ENCODE measurements at places on chromosomes 16 and 17.

- DNase-seq, result no peak
Measured at GRCh38 chr16:68707340-68708152, 29.5 kb upstream of the CDH1 start.

DNA sequence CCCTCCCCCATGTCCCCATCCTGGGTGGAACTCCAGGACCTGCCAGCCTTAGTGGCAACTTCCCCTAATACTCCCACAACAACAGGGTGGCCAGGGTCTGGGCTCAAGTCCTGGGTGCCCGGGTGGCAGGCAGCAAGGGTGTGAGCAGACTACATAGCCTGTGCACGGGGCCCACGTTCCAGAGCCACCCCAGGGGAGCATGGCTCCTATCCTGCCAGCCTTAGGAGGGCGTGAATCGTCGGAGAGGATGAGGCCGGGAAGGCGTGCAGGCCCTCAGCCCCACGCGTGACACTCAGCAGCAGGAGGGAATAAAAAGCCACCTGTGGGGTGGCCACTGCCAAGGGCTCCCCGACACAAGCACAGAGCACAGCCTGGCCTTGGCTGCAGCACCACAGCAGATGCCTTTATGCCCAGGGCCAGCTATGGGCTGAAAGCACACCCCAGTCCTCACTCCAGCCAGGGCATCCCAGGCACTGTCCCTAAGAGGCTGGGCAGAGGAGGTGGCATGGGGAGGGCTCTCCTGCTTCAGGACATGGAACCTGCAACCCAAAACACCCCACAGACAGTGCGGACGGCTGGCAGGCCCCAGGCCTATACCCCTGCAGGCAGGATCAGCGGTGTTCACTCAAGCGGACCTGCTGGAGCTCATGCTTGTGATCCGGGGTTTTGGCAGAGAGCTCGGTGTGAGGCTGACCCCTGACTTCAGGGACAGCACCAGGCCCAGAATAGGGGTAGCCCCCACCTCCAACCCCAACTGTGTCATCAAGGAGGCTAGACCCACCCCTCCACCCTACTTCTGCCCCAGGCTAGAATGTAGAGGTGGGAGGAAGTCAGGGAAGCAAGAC, 2.7 kb downstream of the BCAR1 start:
- DNase-seq, result no peak

GRCh38 chr16:79864781-79865391, 264.3 kb upstream of the MAF start:
- DNase-seq, result no peak

DNA sequence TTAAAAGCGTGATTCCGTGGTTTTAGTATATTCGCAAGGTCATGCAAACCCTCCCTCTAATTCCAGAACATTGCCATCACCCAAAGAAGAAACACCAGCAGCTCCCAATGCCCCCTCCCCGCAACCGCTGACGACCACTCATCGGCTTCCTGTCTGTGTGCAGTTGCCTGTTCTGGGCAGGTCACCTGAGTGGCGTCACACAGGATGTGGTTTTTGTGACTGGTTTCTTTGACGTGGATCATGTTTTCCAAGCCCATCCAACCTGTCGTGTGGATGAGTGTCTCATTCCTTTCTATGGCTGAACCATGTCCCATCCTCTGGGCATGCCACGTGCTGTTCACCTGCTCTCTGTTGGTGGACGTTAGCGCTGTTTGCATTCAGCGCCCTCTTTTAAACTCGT, 8.2 kb upstream of the ATP2C2 start:
- DNase-seq, result no peak

- DNase-seq, result no peak
Measured at GRCh38 chr16:83915081-83915480, 16.2 kb downstream of the MLYCD start.

DNA sequence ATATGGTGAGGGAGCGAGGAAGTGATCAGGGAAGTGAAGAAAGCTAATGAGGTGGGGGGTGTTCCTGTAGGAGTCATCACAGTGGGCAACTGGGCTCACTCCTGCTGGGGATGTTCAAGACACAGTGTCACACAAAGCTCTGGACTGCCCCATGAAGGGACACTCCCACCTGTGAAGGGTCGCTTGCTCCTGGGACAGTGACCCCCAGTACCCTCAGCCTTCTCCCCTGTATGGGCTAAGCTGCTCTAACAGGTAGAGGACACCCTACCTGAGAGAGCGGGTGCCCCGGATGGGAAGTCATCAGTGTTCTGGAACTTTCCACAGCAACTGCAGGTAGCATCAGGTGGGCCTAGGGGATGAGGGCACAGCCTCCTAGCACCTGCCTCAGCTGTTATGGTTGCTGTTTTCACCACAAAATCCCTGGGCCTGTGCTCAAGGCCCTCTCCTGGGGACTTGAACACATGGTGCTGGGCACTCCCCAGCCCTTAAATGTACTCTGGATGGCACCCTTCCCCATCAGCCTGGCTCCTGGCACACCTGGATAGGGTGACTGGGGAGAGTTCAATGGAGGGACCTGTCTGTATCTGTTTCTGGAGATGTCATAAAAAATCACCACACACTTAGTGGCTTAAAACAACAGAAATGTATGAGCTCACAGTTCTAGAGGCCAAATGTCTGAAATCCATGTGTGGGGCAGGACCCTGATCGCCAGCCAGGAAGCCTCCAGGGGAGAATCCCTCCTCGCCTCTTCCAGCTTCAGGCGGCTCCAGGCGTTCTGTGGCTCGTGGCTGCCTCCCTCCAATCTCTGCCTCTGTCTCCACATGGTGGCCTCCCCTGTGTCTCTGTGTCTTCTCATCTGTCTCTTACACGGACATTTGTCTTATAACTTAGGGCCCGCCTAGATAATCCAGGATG, 104.0 kb upstream of the CDH5 start:
- DNase-seq, result no peak

DNA sequence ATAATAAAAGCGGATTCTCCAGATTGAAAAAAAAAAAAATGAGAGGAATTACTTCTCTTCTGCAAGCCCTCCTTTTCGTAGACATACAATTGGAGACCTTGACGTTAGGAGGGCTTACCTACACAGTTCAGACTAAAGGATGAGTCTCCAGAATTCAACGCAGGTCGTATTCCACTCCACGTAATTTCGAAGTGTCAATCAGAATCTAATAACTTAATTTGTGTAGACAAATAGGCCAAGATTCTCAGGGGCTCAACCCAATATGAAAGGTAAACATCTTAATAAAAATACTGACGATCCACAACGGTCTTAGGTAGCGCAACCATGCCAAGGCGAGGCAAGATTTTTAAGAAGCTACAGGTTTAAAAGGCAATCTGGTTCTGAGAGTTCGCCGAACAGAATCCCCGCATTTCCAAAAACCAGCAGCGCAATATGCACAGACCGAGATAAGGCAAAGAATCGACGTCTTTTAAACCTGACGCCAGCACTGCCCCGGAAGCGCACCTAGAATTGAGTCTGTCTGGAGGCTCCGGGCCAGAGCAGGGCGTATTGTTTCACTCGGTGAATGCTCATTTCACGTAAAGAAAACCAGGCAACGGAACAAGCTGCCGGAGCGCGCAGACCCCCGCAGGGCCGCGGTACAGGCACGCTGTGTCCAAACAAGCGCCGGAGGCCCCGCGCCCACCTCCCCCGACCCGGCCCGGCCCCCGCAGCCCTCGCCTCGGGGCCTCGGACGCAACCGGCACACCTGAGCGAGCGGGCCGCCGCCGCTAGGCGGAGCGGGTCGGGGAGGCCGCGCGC, 623 bp downstream of the MBTPS1 start:
- DNase-seq, result peak; percentile 51

GRCh38 chr16:23343643-23344612, 41.8 kb downstream of the SCNN1B start:
- DNase-seq, result no peak

DNA sequence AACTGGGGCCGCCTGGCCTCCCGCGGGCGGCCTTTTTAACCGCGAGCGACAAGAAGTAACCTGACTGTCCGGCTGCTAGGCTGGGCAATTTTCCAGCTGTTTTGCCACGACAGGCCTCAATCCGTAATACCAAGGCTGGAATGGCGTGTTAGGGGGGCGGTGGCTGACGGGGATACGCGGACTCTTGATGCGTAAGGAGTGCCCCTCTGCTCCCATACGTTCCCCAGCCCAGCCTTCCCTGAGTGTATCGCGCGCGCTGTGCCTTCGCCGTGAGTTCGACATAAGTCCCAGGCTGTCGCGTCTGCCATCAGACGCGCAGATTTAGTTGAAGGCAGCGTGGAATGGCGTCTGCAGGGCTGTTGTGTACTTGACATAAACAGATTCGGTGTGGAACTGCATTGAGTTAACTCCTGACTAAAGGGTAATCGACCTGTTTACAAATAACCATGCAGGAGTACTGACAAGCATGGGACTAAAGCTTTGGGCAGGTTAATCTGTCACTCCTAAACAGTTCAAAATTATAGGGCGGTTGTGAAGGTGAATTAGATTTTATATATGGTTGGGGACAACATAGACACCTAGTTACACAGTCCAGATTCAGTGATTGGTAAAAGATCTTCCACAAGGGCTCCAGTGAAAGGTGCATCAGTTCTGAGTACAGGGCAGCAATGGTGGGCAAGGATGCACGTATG, 16.6 kb upstream of the ERN1 start:
- peak; percentile 31 for DNase-seq

GRCh38 chr17:29155227-29155965, 24.8 kb downstream of the MYO18A start:
- peak; percentile 60 for DNase-seq

DNA sequence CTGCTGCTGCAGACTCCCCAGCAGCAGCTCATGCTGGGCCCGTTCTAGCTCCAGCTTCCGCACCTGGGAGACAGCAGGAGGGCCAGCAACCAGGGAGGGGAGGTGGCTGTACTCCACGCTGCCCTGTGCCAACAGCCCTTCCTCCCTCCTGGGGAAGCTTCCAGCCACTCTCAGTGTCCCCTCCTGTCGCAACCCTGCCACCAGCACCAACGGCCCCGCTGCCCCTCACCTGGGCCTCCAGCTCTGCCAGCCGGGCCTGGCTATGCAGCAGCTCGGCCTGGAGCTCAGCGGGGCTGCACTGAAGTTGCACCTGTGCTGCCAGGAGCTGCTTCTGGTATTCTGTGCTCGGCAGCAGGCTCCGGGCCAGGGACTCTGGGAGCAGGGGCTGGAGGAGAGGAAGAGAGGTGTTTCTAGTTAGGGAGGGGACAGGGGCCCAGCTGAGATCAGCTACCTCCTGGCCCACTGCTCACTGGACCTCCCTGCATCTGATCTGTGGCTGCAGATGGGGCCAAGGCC, 15.4 kb upstream of the MRPL38 start:
- DNase-seq, result no peak

- no peak for DNase-seq
Measured at GRCh38 chr17:33515974-33516373, 222.9 kb upstream of the ASIC2 start.

DNA sequence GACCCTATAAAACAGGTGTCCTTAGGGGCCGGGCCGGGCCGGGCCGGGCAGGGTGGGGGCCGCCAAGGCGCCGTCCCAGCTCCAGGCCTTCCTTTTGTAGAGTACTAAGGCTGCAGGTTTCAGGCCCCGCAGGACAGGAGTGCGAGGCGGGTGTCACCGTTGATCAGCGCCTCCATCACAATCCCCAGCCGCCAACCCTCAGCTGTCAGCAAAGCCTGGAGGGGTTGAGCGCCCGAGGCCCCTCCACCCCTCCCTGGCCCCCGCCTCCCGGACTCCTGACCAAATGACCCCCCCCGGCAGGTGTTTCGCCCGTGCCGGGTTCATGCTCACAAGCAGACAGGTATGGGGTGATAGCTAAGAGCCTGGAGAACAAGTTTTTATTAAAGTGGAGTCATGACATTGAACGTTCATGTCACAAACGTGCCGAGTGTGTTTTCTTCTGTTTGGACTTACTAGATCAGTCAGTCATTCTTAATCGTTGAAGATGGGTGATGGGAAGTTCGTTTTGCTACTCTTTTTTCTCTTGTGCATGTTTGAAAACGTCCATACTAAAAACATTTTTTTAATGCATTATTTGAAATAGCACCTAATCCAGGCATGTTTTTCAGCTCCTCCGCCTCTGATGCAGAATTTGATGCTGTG, 534 bp downstream of the ARL2BP start:
- peak; percentile 1 for DNase-seq

GRCh38 chr16:89155184-89155679, 16.3 kb upstream of the CDH15 start:
- DNase-seq, result no peak

DNA sequence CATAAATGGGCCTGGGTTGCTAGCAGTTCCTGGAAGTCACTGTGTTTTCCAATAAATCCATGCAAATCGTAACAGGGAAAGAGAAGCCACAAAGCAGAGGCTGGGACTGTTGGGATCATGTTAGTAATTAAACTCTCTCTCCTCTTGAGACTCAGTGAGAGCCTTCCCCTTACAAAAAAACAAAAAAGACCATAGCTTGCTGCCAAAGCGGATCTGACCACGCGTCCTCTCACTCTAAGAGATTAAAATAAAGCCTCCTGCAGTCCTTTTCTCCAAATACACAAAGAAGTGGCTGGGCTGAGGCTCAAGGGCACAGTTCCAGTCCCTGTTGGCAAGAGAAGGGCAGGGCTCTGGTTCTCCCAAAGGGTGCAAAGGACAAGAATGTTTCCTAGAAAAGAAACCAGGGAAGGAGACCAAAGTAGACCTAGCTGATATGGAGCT, 38.5 kb downstream of the PIGL start:
- no peak for DNase-seq

DNA sequence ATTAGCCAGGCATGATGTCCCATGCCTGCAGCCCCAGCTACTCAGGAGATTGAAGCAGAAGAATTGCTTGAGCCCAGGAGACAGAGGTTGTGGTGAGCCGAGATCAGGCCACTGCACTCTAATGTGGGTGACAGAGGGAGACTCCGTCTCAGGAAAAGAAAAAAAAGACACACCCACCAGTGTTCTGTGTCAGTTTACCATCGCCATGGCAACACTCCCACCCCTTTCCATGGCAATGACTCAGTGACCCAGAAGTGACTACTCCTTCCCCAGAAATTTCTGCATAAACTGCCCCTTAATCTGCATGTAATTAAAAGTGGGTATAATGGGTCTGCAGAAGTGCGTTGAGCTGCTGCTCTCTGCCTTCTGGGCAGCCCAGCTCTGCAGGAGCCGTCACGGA, 4.0 kb upstream of the ZC3H18 start:
- peak; percentile 36 for DNase-seq

GRCh38 chr16:80703131-80704071, 101.0 kb downstream of the CDYL2 start:
- DNase-seq, result no peak

DNA sequence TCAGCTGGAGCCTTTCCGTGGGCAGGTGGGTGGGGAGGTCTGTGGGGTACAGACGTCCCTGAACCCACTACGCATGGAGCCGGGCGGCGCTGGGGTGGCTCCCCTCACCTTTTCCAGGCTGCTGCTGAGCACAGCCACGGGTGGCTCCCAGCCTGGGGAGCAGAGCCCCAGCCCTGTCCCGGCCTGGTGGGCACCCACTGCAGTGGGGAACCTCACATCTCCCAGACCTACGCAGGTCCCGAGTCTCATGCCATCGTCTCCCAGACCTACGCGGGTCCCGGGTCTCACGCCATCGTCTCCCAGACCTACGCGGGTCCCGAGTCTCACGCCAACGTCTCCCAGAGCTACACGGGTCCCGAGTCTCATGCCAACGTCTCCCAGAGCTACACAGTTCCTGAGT, 17.0 kb upstream of the APRT start:
- no peak for DNase-seq

GRCh38 chr16:51497541-51498211, 346.6 kb upstream of the SALL1 start:
- DNase-seq, result no peak

- DNase-seq, result no peak
Measured at GRCh38 chr17:6079155-6079888, 9.1 kb downstream of the WSCD1 start.

Measured in CD4-positive, alpha-beta T cell treated with Interleukin-4 for 4 hours (primary cell).